ENCODE measurements at places on chromosomes 1 and 21. TPM values are rescaled to one million over a fixed set of nuclear protein-coding genes. Genes with fewer than 3 reads are reported as not detected.

Gene INSRR
- polyA plus RNA-seq: 0.09 TPM

- H3K4me1 ChIP-seq: peaks cover 12% of the 10 kb centered on the region
- peak overlapping the region; percentile 74 for H3K4me3 ChIP-seq
- no peaks in the 10 kb centered on the region for H3K36me3 ChIP-seq
- H3K27me3 ChIP-seq: no peaks in the 10 kb centered on the region
- peak overlapping the region; percentile 94 for H3K27ac ChIP-seq
Measured at GRCh38 chr1:15850471-15851001, 3.0 kb downstream of the SPEN start.

DNA sequence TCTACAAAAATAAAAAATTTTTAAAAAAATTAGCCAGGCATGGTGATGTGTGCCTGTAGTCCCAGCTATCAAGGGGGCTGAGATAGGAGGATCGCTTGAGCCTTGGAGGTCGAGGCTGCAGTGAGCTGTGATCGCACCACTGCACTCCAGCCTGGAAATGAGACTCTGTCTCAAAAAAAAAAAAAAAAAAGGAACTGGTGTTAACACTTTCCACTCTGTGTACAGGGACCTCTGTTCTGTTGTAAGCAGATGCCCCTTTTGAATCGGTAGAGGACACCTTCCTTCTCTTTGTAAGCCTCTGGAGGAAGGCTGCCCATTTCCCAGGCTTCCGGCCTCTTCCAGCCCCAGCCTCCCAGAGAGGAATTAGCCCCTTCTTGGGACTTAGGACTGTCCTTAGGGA is 7.3 kb upstream of the C1orf210 start:
- no peaks in the 10 kb centered on the region for H3K36me3 ChIP-seq

Gene CCDC24
- polyA plus RNA-seq: 23.4 TPM

Gene OR2M3
- polyA plus RNA-seq: not detected

DNA sequence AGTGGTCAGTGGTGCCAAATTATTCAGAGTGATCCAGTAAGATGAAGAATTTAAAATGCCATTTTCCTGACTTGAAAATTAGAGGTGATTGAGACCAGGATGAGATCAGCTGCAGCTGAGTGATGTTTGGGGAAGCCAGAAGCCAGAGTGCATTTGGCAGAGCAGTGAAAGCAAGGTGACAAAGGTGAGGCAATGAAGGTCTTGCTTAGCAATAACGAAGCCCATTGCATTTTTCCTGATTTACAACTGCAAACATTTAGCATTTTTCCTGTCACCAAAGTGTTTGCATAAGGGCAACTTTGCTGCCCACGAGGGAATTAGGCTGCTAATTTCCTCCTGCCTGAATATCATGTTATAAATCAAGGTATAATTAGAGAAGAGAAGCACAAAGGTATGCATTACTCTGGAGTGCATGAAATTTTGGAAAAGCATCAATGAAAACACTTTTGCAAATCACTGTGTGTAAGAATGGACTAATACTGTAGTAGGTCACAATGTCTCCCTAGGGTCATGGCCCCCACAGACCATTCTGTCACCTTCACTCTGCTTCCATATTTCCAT is 188.2 kb upstream of the LYPLAL1 start:
- H3K27ac ChIP-seq: no peak overlapping the region
- no peak for DNase-seq
- H3K36me3 ChIP-seq: no peaks in the 10 kb centered on the region

DNA sequence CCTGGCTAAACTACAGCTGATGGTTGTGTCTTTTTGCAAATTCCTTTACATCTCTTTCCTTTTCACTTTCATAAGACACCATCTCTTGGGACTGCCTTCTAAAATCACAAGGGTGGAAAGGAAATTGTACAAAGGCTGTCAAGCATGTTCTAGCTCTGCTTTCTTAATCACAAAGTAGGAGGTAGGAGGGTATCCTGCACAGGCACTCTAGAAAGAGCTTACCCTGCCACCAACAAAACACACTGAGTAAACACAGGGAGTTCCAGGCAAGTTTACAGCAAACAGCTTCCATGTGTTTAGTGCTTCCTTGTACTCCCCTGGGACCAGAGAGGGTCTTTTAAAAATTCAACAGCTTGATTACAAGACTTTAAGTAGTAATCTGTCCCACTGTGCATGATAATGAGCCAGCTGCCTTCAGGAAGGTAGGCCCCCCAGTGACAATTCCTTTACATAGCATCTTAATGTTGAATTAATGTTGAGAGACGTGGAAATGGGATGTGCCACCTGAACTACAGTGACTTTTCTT is 2.4 kb downstream of the PLPP3 start:
- DNase-seq: peak; percentile 37
- peak overlapping the region; percentile 76 for H3K27ac ChIP-seq
- H3K4me3 ChIP-seq: peak overlapping the region; percentile 84
- H3K4me1 ChIP-seq: peaks cover 13% of the 10 kb centered on the region
- H3K36me3 ChIP-seq: no peaks in the 10 kb centered on the region
- H3K27me3 ChIP-seq: no peaks in the 10 kb centered on the region
